Fibroblast of the aortic adventitia (primary cell): ENCODE measurements at places on chromosomes 5 and 9.
A peak's percentile ranks its signal among the peaks of the same experiment; 100 is the strongest.

DNA sequence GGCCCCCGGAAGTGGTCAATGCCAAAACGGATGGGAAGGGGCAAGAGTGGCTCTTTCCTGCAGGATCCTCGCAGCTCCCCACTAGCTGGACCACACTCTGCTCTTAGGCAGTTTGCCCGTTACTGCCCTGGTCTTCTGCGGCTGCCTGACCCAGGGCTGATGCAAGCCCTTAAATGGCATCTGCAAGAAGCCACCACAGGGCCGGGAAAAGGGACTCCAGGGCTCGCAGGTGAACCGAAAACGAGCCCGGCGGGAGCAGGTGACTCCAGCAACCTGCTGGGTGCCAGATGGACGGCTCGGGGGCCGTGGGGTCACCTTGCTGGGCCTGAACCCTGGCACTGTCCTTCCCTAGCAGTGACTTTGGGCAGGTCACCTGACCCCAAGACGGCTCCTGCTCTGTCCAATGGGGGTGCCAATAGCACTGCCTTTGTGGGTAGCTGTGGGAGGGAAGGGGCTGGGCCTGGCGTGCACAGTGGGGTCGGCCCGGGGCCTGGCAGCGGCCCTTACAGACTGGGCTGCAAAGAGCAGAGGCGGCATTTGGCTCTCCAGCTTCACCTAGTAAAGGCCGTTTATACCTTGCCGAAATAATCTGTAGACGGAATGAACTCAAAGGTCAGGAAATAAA is 1.3 kb downstream of the TMEM250 start:
- no peak for DNase-seq

DNA sequence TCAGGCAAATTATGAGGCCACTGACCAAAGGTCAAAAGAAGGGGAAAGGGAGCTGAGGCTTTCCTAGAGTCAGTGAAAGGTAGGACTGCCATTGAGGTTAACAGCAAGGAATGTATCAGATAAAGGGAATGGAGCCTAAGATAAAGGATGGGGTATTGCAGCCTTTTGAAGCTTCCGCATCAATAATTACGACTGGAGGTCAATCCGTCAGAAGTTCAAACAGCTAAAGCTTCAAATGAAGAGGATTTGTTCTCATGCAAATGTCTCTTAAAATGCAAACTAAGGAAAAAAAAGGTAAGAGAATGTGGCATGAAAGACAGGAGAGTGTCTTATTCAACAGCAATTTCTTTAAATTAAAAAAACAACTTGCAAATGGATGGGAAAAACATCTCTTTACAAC is 341.1 kb upstream of the RGMB start:
- DNase-seq = no peak

DNA sequence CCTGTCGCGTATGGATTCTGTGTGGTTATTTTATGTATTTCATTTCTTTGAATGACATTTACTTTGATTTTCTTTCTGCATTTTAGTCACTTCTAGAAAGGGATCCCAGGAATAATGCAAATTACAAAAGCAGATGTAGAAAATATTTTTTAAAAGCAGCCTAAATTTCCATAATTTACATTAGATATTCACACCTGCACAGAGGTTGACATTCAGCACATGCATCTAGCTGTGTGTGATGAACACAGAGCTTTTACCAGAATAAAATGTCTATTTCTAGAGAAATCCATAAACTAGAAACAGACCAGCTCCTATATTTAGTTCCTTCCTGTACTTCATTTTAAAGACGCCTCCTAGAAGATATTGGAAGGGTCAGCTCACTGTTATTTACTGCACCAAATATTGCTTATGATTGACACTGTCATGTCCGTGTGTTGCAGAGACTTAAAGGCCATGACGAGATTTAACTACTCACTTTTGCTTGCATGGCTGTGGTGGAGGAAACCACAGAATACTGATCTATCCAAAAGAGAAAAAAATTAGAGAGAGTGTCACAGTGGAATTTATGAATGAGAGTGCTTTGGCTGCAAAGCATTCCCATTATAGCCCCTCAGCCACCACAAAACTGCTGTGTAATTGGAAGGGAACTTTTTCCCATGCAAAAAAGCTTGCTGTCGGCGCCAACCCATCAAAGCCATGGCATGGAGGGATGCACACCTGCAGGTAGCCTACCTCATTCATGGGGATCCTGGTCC is 58.1 kb downstream of the EBF1 start:
- DNase-seq = no peak

DNA sequence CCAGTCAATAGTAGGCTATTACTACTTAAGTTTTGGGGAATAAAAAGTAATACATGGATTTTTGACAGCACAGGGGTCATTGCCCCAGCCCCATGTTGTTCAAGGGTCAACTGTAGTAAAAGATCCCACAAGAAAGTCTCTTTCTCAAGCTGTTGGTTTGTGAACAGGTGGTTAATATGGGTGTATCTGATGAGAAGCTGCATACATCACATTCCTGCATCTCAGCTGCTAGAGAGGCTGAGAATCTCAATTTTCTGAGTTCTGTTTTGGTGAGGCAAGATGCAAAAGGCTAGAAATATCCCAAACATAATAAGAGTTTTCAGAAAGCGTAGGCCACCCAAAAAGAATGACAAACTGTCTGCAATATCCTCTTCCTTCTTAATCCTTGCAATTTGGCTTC is 76.8 kb upstream of the DAPK1 start:
- no peak for DNase-seq

GRCh38 chr9:113620377-113621161 is 157.0 kb downstream of the RGS3 start:
- peak; percentile 95 for DNase-seq

GRCh38 chr5:174911118-174911517 is 186.7 kb downstream of the MSX2 start:
- no peak for DNase-seq

DNA sequence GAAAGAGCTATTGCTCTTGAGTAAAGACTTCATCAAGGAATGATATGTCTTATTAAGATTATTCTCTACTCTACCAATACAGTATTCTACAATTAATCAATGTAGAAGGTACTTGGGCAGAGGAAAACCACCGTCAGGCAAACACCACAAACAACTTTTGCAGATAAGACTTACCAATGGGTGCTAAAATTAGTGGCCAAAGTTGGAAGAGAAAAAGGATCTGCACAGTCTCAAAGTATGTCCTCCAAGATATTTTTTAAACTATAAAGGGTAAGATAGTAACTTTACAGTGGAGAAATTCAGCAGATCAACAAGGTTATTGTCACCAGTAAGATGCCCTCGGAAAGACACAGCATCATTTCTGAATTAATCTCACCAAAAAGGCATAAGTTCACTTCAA is 38.9 kb downstream of the NRG2 start:
- DNase-seq = no peak

DNA sequence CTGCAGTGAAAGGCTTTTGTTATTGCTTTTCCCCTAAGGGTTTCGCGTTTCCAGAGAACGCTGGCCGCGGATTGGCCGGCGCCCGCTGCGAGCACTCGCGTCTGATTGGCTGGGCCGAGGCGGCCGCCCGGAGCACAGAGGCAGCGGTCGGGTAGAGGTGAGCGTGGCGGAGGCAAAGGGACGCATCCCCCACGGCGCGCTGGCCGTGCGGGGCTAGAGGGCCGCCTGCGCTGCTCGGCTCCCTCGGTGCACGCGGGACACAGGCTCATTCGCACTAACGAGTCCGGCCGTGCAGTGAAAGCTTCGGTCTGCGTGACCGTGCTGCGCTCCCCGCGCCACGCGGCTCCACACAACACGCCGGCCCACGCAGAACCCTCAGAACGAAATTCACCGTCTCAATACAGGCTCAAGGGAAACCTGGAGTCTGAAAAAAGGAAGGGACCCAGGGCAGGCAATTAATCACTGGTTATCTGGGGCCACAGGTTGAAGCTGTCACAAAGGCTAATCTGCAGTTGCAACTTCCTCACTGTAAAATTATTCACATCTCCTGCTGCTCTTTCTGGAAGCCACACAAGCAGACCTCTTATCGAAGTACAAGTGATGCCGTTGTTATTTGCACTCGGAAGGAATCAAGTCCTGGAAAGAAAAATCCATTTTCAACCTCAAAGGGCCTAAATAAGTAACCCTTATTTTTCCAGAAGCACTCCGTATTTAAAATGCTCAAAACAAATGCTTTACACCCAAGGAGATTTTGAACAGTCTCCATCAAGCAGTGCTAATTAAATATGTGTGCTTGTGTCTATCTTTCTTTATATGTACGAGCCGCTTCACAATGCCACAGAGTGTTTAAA is 94.6 kb downstream of the ZNF608 start:
- peak; percentile 62 for DNase-seq

- no peak for DNase-seq
Observed at GRCh38 chr5:146548781-146549449, 32.9 kb upstream of the GPR151 start.

- no peak for DNase-seq
Observed at GRCh38 chr9:82148426-82148810, 159.8 kb downstream of the SPATA31D1 start.
